ENCODE measurements at places on chromosomes 5 and 9.

GRCh38 chr9:69168709-69169217 is 5.3 kb upstream of the TJP2 start:
- peak; percentile 72 for DNase-seq

DNA sequence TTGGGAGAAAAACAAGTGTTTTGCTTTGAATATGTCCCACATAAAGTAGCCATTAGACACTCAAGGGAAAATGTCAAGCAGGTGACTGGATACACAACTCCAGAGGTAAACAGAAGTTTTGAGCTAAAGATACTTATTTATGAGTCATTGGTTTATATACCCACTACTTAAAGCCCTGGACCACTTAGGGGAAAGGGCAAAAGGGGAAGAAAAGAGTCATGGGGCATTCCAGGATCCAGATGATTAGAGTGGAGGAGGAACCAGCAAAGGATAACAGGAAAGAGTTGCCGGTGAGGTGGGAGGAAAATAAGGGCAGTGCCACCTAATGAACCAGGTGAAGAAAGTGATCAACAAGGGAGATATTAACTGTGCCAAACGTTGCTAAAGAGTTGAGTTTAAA is 254.2 kb upstream of the NR4A3 start:
- DNase-seq, result no peak

DNA sequence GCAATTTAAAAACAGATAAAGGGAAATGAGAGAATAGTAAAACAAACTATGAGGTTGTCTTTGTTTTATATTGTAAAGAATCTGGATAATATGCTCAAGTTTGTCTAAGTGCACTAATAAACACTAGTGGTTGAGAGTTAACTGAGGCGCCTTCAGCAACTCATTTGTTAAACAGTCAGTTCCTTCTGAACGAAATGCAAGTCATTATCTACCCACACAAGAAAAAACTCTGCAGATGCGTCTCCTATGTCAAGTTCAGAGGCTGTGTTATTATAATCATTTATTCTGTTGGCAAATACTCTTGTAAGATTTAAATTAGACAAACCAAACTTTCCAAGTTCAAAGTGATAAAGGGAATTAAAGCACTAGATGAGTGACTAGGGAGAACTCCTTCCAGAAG is 20.3 kb upstream of the PCA3 start:
- no peak for DNase-seq

DNA sequence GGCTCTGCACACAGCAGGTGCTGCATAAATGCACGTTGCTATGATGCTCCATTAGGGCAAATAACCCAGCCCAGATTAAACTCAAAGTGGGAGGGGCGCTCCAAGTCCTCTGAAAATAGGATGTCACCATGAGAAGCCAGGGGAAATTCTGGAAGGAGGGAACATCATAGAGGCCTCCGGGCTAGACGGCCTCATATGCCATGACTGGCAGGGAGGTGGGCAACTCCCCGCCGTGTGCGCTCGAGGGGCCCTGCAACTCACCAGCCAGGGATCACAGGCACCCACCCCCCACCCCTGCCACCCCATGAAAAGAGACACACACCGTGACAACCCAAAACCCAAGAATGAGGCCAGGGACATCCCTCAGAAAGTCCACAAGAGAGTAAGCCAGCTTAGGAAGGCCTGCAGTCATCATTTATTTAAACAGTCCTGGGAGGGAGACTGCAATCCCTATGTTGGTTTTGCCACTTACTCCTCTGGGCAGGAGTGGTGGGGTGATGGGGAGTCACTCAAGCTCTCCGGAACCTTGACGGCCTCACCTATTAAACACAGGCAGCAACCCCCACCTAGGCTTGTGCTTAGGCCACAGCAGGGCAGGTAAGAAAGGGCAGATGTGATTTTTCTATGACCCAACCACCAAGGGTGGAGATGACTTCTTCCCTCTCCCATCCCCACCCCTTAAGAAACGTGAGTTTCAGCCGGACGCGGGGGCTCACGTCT is 4.0 kb downstream of the VAV2 start:
- no peak for DNase-seq

DNA sequence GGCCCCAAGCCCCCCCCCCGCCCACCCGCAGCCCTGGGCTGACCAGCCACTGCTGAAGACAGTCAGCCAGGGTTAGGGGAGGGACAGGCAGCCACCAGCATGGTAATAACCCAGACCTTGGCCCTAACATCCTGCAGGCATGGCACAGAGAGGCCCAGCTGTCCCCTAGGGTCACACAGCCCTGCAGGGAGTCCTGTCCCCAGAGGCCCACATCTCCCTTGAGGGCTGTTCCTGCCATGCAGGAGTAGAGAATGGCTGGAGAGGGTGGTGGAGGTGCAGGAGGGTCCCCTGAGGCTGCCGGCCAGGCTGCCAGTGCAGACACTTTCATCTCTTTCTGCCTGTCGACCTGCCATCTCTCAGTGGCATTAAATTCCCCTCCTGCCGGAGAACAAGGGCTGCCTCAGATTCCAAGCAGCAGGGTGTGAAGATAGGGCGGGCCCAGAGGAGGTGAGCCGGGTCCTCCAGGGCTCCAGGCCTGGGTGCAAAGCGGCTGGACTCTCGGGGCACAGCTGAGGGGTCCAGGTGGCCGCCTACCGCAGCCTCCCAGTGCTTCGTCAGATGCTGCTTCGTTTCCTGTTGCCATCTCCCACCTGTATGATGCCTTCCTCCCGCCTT is 40.0 kb downstream of the CXXC5 start:
- no peak for DNase-seq

DNA sequence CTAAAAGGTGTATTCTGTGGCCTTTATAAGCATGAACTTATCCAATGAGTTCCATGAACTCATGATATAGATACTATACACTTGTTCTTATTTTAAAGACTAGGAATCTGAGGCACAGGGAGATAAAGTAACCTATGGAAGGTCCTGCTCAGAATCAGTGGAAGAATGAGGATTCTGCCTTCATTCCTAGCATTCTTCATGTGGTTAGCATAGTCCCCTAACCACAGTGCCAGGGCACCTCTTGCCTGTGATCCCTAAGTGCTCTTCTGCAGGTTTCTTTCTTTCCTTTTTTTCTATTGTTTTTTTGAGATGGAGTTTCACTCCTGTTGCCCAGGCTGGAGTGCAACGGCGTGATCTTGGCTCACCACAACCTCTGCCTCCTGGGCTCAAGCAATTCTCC is 174.1 kb downstream of the C9orf152 start:
- no peak for DNase-seq

DNA sequence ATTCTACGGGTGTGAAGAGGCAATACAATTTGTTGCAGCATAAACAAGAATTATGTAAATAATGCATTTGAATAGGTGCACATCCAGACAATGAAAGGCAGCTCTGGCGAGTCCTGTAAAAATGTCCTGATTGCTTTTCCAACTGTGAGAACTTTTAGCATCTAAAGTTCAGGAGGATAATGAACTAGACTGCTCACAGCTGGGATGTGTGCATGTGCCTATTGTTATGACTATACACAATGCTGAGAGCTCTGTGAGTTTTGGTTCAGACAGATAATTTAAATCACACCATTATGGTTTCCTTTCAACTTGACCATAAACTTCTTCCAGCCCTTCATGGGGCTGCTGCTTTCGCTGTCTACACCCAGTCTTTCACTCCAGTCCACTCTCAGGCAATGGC is 99.9 kb downstream of the PLK2 start:
- no peak for DNase-seq

Measured in activated naive CD4-positive, alpha-beta T cell treated with Interleukin-2 at 50 U/mL for 16 hours (primary cell).